T-helper 17 cell (primary cell): ENCODE measurements at places on chromosomes 1 and 21.

DNA sequence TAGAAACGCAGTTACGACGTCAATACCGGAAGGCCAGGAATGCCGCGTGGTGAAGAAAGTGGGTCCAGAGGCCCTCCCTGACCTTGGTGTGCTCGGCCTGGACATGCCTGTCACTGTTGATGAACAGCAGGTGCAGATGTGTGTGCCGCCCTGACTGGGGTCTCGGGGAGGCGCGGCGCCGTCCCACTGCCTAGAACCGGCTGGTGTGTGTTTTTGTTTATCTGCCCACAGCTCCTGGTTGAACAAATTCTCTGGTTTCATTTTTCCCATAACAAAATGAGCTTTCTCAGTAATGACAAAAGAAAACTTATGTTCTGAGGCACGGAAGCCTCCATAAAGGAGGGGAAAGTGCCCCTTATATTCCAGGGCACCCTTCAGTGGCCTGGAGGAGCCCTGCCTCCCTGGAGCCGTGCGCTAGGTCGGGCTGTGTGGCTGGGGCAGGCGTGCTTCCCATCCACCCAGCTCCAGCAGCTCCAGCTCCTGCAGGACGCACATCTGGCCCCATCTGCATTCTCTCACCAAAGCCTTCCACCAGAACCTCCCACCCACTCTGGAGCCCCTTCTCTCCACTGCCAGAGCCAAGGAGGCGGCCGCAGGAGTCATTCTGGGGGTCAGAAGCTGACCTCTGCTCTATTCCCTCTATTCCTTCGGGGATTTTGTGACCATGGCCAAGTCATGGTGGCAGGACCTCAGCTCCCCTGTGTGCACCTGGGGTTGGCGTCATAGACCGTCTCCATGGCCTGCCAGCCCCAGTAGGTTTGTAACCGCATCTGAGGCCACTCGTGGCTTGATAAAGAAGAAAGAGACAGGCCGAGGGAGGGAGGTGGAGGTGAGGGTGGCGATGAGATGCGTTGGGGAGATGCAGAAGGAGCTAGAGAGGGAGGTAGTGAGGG is 20.1 kb upstream of the COL18A1 start:
- no peak for DNase-seq

DNA sequence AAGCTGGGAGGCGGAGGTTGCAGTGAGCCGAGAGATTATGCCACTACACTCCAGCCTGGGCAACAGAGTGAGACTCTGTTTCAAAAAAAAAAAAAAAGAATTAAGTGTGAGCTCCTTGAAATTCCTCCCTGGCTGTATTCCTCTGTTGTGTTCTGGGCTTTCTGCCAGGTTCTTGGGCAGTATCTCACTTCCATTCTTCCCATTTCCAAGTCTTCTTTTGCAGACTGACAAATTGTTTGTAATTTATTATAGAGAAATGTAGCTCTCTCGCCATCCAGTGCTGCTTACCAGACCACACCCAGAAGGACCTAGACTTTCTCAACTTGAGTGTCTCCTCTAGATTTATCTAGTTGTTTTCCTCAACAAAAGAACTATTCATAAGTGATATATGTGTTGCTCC is 105.0 kb upstream of the ADGRL2 start:
- no peak for DNase-seq

GRCh38 chr1:35650416-35650815 is 9.1 kb upstream of the PSMB2 start:
- DNase-seq, result no peak

DNA sequence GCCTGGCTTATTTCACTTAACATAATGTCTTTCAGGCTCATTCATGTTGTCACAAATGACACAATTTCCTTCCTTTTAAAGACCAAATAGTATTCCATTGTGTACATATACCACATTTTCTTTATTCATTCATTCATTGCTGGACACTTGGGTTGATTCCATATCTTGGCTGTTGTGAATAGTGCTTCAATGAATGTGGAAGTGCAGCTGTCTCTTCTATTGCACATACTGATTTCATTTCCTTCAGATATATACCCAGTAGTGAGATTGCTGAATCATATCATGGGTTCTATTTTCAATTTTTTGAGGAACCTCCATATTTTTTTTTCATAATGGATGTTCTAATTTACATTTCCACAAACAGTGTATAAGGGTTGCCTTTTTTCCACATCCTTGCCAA is 38.6 kb upstream of the WLS start:
- no peak for DNase-seq

DNA sequence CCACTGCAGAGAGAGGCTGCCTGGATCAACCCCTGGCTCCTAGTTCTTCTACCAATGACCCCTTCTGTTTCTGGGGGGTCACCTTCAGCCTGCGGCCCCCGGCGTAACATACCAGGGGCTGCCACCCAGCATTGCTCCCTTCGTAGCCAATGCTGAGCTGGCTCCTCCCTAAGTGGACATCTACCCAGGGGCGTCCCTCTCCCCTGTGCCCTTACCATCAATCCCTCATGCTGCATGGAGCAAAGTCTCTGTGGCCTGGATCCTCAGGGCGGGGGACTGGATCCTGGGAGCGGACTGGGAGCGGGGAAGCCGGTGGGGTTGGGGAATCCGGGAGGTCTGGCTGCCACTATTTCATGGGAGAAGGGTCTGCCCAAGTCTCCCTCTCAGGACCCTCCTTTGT is 28.6 kb downstream of the TRIM67 start:
- no peak for DNase-seq

- no peak for DNase-seq
Measured at GRCh38 chr1:180228648-180229482, 1.2 kb upstream of the LHX4 start.

DNA sequence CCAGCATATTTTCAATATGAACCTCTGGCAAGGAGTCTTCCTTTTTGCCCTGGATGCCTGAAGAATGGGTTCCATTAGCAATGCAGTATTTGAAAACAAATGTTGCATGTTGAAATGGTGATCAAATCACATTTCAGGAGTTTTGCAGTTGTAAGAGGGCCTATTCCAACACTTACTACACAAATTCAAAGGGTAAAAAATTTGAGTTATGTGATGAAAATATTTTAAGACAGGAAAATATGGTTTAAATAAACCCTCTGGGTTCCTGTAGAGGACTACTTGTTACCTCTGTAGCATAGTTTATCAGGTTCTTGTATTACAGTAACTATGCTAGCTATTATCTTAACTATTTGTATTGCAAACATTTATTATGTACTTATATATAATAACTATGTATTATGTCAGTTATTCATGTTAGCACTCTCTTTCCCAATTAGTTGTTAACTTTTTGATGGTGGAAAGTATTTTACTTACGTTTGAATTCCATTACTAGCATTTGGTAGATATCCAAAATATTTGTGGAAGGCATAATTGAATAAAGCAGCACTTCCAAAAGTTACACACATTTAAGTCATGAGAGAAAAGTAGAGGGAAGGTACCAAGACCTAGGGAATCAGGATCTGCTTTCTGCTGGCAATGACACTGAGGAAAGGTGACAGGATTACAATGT is 312.9 kb downstream of the GRIK1 start:
- DNase-seq, result no peak

- DNase-seq, result no peak
Measured at GRCh38 chr1:192601143-192601542, 25.6 kb downstream of the RGS1 start.

GRCh38 chr21:26587736-26588201 is 14.7 kb upstream of the CYYR1 start:
- DNase-seq, result no peak

DNA sequence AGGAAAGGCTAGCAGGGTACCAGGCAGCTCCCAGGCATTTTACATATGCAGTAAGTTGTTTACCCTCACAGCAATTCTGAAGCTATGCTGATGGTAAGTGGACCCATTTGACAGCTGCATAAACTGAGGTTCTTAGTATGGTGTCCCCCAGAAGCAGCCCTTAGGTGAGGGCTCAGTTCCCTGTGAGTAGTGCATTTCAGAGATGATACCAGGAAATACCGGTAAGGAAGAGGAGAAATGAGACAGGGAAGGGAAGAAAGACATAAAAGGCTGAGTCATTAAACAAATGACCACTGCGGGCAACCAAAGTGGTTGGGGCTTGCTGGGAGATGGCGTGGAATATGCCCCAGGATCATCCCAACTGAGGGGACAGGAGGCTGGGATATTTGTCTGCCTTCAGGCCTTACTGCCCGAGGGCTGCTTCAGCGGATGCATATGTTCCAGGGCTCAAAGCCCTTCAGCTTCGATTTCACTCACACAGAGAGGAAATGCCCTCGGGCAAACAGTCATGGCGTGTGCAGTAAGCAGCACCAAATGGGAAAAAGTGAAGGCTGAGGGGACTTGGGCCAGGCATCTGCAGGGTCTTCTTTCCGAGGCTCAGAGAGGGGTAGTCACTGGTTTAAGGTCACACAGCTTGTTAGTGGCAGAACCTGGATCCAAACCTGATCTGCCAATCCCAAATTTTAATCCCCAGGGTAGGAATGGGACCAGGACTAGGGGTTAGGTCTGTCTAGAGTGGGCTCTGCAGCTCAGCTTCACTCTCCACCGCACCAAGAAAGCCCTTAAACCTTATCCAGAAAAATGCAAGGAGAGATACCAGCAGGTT is 133.7 kb upstream of the RUNX3 start:
- DNase-seq, result no peak

GRCh38 chr1:61356016-61356415 is 273.7 kb downstream of the NFIA start:
- DNase-seq, result no peak

DNA sequence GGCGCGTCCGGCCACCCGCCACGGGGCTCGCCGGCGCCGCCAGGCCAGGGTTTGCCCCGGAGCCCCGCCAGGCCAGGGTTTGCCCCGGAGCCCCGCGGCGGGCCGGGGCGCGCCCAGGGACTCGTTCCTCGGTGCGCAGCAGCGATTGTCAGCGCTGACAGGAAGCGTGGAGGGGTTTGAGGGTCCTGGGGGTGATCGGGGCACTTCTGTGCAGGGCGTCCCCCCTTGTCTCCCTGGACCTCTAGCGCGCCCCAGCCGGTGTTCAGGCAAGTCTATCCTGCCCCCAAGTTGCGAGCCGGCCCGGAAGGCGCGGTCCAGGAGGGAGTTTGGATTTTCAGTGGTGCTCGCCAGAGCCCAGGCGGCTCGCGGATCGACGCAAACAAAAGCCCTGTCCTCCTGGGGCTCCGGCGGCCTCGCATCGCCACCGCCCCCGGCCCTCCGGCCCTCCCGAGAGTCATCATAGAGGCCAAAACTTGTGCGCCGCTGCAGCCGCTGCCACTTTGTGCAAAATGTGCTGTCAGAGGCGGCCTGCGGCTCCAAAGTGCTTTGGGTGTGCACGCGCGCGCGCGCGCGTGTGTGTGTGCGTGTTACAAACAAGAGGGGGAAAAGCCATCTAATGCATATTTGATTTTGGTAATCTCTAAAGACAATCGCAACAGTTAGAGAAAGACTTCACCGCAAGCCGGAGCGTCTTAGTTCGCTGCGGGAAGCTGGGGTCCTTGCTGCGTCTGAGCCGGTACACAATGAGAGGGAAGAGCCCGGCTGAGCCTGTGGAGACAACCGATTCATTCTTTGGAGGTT is 1.0 kb downstream of the ROR1 start:
- no peak for DNase-seq

- DNase-seq, result peak; percentile 24
Measured at GRCh38 chr21:34029743-34030528, 43.4 kb upstream of the MRPS6 start.

DNA sequence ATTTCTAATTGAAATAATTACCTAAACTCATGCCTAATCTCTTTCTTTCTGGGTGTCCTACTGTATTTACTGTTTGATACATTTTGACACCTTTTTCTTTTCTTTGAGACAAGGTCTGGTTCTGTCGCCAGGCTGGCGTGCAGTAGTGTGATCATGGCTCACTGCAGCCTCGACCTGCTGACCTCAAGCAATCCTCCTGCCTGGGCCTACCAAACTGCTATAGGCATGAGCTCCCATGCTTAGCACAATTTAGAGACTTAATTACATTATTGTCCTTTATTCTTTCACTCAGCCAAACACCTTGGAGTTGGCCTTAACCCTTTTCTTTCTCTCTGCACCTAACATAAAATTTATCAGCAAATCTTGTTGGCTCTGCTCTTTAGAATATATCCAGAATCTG is 139.8 kb upstream of the KIF26B start:
- no peak for DNase-seq

DNA sequence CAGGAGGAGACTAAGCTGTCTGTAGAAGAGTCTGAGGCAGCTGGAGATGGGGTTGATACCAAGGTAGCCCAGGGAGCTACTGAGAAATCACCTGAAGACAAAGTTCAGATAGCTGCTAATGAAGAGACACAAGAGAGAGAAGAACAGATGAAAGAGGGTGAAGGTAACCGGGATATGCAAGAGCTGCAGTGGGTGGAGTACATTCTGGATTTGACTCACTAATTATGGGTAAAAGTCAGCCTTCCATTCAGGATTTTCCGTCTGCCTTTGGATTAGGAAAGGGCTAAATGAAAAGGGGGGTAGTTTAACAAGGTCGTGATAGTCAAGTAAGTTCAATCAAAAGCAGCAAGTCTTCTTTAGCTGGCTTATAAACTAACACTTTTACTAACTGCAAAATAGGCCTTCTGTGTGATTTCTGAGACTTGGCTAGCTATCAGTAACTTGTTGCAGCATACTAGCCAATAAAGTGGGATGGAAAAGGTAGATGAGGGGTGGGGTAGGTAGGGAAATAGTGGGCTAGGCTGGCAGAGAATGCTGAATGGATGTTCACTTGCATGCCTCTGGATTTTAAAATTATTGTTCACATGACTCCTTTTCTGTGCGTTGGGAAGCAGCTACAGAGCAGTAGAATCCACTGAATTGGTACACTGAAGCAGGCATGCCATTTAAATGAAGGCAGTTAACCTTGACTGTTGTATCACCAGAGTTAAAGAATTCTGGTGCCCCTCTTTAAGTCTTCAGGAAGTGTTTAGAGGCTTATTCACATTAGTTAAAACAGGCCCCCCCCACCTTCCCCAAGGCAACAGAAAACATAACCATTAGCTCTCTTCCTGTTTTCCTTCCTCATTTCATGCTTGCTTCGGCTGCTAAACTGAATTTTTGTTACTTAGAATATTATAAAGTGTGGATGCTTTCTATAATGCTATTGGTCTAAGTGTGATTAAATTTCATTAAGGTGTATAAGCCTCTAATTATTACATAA is 15.4 kb downstream of the CCDC17 start:
- DNase-seq, result no peak

DNA sequence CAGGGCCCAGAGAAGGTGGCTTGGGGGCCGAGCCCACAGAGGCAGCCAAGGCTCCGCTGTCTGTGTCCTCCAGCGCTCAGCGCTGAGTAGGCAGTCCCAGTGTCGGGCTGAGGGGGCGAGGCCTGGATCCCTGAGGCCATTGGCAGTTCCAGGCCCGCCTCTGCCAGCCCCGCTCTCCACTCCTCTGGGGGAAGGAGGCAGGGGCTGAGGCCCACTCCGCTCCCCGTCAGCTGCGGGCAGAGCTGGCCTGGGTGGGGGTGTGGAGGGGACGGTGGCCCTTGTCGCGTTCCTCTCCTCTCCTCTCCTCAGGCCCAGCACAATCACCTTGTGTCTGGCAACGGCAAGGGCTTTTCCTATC is 132.8 kb downstream of the CASZ1 start:
- DNase-seq, result no peak

GRCh38 chr1:63523738-63524137 is 413 bp downstream of the EFCAB7 start:
- DNase-seq, result no peak

DNA sequence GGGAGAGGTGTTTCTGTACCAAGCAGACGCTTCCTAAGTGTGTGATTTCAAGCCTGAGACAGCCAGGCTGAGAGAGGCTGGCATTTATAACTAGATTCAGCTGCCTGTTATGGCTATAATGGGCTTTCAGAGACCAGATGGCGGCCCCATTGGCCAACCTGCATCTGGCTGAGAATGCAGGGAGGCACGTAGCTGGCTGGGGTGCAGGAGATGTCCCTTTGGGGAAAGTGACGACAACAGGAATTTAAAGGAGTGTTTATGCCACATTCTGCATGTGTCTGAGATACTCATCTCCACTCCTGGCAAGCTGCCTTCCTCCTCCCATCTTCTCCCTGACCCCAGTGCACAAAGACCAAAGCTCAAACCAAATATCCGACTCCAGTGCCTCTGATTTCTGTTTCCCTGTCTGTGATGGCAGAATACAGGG is 21.3 kb upstream of the CCDC190 start:
- no peak for DNase-seq
